Activated CD4-positive, alpha-beta T cell treated with anti-CD3 and anti-CD28 coated beads, Interleukin-2, Interleukin-6, amounts not matched to agents 100 ng/mL and 50 ng/mL, durations not matched to agents 16 hours and 8 hours (primary cell): ENCODE measurements at places on chromosomes 7 and 10.
A peak's percentile ranks its signal among the peaks of the same experiment; 100 is the strongest.

- DNase-seq, result peak; percentile 37
These were observed 98.6 kb upstream of the FGFR2 start for GRCh38 chr10:121696854-121697253.

- DNase-seq, result no peak
These were observed 33.6 kb downstream of the HIPK2 start for GRCh38 chr7:139743967-139744767.

GRCh38 chr7:83739527-83739926, 90.6 kb upstream of the SEMA3E start:
- DNase-seq, result no peak

DNA sequence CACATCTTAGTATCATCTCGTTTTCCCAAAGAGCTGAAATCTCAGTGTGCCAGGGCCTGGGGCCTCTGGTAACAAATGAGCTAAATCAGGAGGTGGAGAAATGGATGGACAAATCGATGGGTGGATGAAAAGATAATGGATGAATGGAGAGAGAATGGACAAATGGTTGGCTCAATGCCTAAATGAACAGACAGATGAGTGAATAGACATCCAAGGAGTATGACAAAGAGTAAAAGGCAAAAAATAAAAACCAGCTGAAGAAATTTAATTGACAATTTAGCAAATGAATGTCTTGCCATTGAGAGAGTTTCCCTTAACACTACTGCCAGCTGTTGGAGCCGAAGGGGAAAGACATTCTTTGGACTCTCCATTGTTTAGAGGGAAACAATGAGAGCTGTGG, 8.0 kb downstream of the SYCE1 start:
- DNase-seq, result no peak

DNA sequence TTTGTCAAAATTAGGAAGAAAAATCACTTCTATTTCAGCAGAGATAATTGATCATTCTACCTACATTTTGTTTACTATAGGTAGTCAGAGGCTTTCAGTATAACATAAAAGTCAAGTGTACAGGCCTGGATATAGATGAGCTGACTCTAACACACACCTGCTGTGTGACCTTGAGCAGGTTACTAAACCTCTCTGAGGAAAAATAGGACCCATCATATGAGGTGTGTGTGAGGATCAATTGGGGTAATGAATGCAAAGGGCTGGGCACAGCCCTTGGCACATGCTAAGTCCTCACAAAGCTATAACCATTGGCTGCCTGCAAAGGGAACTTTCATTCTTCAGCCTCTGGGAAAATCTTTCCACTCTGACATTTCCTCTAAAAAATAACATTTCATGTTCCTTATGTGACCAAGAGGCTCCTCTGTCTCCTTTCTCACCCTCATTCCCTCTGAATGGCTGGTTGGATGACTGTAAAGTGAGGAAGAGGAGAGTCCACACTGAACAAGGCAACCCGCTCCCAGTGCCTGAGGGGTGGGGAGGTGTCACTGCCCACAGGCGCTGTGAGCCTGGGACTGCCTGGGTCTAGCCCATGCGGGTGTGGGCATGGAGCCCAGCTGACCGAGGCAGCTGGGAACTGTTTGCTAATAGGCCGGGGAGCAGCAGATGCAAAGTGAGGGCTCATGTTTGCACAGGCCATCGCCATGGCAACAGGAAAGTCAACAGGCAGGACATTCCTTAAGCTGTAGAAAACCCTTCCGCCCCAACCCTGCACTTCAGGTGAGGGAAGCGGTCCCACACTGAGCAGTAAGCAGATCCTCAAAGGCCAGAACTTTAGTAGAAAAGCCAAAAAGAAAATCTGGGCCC, 36.8 kb downstream of the MYOF start:
- no peak for DNase-seq

- DNase-seq, result peak; percentile 76
These were observed at the start of gene TSPAN33 for GRCh38 chr7:129144095-129144833. TSPAN33 (plus strand) TSS chr7:129144707; CDS start chr7:129144981, 274 bp downstream.

DNA sequence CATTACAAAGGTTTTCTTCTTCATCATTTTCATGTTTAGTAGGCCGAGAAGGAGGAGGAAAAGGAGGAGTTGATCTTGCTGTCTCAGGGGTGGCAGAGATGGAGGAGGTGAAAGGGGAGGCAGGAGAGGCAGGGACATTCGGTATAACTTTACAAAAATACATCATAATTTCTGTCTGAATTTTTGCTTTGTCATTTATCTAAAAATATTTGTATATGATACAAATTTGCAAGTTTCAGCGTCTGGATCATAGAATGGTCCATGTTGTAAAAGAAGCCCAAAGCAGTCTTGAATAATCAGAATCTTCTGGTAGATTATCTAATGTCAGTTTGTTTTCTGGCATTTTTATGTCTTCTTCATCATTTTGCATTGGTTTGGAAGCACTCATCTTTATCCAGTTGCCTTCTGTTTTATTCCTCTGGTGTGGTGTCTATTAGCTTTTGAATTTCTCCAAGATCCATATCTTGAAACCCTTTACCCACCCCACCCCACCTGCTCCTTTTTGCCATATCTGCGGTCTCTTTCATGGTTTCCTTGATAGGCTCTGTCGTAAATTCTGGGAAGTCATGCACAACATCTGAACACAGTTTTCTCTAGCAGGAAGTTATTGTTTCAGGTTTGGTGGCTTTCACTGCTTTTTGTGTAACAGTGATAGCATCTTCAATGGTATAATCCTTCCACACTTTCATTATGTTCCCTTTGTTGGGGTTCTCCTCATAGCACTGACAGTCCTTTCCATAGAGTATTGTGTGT, 95.0 kb downstream of the ST7 start:
- DNase-seq, result peak; percentile 42

- no peak for DNase-seq
These were observed 1110.8 kb upstream of the POT1 start for GRCh38 chr7:126040114-126041045.

GRCh38 chr7:106112118-106112971, at the start of gene SYPL1:
SYPL1 (minus strand) TSS chr7:106112312; CDS start chr7:106112208, 104 bp downstream.
- peak; percentile 95 for DNase-seq

DNA sequence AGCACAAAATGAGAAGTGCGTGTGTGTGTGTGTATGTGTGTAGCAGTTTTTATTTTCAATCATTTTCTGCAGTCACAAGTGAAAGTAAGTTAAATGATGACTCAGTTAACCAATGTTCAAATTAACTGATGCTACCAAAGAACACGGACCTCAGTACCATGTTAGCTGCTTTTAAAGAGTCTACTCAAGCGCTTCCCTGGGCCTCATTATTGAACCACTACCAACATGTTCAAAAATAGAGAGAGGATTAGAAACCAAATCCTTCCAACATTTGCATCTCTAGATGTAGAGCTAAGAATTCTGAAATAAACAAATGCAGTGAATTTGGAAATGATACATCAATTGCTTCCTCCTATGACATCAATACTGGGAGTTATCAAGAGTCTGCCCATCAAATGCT, at the start of gene TAS2R39:
TSS of gene TAS2R39 (plus strand) at position 396 of the 400 bp plus-strand sequence. CDS start at position 396, 0 bp downstream.
- DNase-seq, result no peak

- DNase-seq, result peak; percentile 43
These were observed 39.3 kb downstream of the CALML3 start for GRCh38 chr10:5563991-5564536.

DNA sequence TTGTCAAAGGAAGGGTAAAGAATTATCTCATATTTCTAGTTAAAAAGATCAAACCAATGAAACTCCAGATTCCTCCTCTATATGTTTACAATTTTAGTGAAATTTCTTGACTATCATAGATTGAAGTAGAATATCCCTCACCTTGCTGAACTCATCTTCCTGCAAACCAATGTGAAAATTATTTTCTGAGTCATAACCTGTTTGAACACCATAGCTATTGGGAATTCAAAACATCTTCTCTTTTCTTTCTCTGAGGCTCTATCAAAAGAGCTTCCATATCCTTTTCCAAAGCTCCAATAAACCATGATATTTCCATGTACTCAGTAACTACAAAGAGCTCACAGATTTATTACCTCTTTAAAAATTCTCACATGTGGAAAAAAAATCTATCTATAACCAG, 134.3 kb downstream of the DOCK4 start:
- no peak for DNase-seq

GRCh38 chr7:111009526-111010040, 81.3 kb upstream of the LRRN3 start:
- DNase-seq, result no peak

- DNase-seq, result no peak
These were observed 21.9 kb downstream of the THSD7A start for GRCh38 chr7:11810043-11810625.

GRCh38 chr7:151439855-151440798, at the start of gene CRYGN:
CRYGN (minus strand) TSS chr7:151440141; CDS start chr7:151439917, 224 bp downstream.
- DNase-seq, result no peak

DNA sequence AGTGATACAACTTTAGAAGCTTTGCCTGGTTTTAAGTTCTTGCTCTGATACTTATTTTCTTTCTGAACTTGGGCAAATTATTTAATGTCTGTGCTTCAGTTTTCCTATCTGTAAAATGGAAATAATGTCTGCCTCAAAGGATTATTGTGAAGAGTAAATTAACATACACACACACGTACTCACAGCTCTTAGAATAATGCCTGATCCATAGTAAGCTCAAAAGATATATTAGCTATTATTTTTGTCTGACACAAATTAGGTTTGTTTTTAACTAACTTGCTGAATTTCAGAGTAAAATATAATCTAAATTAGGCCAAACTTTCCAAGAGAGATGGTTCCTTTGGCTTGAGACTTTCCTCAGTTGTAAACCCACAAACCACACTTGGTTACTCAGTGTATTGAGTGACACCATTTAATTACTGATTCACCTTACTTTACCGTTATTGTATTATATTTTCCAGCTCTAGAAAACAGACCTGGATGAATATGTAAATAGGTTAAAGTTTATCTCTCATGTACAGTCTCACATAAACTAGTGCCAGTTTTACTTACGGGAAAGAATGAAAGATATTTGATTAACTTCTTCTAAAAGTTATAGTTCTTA, 50.4 kb downstream of the VTI1A start:
- no peak for DNase-seq

DNA sequence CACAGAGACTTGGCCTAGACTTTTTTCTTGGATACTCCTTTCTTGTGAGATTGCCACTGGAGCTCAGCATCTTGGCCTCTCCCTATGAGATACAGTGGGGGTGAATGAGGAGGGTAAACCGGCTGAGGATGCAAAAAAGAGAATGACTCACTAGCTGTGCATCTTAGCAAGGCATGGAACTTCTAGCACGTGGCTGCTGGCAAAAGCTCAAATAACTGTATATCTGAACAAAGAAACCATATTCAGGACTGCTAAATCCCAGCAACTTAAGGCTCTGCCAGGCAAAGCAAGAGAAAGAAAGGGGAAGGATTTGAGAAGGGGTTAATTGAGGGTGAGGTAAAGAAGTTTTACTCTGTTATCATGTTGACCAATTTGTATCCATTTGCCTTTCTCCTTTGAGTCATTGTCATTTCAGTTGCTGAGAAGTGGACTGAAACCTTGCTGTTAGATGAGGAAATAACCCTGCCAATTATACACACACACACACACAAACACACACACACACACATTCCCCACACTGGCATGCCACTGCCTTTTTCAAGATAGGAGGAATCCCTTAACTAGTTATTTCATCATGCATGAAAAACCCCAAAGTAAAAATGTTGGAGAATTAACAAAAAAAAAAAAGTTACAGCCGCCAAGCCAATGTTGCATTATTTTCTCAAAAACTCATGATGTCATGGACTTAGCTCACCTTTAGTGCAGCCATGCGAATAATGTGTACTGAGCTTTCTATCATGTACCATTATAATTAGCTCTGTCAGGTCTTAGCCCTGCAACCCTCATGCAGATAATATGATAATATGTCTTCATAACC, 997.3 kb downstream of the LRMDA start:
- DNase-seq, result no peak

- no peak for DNase-seq
These were observed 957.8 kb downstream of the GATA3 start for GRCh38 chr10:9012312-9012711.

GRCh38 chr10:112295853-112296830, 12.9 kb downstream of the TECTB start:
- no peak for DNase-seq

DNA sequence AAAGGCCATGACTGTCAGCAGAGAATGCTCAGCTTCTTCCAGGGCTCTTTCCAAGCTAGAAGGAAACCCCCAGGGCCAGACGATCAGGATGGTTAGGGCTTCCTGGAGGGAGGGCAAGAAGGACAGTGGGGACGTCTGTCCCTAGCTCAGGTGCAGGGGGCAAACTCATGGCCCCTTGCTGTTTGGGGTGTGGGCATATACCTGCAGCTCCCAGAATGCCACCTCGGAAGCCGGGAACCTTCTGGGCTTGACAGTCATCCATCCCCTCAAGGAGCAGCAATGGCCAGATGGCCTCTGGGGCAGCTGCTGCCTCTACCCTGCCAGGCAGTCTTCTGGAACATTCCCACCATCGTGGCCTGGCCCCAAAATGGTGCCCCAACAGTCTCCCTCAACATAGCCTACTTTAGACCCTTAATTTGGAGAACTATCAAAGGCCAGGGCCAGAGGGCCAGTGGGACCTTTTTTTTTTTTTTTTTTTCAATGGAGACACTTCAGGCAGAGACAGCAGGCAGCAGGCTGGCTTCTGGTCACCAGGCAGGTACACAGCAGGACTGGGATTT, 40.2 kb upstream of the ZMIZ1 start:
- DNase-seq, result no peak

DNA sequence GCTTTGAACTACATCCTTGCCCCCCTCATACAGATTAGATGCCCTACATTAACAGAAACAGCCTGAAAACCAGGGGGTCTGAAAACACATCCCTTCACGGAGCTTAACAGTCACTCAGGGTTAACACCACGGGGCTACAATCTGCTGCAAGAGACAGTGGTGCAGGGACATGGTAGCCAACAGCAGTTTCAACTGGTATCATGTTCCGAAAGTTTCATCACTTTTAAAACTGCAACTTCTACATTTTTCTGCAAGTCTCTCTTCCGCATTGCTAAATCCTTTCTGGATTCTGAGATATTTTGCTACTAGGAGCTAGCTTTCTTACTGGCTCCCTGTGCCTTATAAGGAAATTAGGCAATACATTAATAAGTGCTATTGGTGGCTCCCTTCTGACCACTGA, 92.6 kb downstream of the JAZF1 start:
- no peak for DNase-seq

DNA sequence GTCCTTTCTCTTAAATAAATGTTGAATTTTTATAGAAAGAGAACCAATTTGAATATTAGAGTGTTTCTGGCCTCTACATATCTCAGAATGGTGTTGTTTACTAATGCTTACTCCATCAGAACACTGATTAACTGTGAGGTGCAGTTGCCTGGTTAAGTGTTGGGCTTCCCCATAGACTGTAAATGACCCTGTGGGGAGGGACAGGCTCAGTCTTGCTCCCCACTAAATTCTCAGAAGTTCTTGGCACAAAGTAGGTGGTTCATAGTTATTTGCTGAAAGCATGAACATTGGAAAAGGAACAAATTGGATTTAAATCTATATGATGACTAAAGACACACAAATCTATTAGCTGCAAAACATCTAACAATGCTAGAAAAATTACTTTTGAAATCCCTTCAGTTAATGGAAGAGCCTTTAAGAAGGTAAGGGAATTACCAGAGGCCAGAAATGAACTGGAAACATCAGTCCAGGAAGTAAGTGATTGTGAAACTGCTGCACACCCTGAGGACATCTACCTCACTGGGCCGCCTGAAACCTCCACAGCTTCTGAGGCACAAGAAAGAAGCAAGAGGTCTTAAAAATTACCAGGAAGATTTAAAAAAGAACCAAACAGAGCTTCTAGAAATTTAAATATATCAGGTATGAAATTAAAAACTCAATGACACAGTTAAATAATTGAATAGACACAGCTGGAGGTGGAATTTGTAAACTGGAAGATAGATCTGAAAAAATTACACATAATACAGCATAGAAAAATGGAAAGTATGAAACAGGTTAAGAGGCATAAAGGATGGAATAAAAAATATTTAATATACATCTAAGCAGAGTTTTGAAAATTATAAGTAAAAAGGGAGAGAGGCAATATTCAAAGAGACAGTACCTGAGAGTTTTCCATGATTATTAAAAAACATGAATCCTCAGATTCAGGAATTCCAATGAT, 17.8 kb upstream of the COMTD1 start:
- DNase-seq, result no peak
